Calu3 (cell line): ENCODE measurements at places on chromosomes 4 and X. TPM values are rescaled to one million over a fixed set of nuclear protein-coding genes. Genes with fewer than 3 reads are reported as not detected.

GRCh38 chrX:20767346-20767745 lies 500.6 kb upstream of the RPS6KA3 start:
- no peak for DNase-seq

The PPEF1 gene
- total RNA-seq, result not detected in 2 replicates

DNA sequence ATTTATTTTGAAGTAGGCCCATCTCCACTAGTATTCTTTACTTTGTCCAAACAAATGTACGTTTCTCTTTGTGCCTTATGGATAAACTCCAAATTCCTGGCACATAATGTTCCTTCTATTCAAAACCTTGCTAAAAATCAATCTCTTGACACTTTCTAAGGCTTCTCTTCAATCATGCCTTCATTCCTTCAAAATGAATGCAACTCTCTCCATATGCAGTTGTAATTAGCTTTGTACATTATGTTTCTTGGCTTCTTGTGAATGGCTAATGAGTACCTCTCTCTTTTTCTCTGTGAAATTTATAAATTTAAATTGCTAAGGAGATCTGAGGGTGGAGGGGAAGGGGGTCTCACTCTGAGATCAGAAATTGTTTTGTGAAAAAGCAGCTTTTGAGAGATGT lies 24.0 kb upstream of the ANK2 start:
- DNase-seq, result no peak

DNA sequence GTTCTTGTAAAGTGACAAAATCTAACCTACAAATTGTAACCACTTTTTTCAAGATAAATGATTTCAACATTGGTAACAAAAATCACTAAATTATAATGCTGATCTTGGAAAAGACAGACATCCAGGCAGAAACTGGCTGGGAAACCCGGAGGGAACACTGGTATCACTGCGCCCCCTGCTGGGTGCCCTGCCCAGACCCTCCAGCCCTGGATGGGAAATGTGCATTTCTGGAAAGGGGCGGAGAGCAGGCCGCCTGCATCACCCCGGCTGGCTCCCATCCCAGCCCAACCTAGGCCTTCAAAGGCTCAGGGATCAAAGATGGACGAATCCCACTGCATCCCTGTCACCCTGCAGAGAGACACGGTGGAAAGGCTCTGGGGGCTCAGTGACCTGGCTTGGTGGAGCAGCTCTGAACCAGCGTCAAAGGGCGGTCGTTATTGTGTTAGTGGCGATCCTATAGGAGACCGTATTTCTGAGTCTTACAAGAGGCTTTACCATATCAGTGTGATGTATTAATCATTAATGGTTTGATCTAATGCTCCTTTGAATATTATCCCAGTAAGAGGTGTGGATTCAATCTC lies 37.3 kb downstream of the ACOX3 start:
- peak; percentile 83 for DNase-seq

The ASMTL gene
- total RNA-seq, result 14.4 and 18.0 TPM in 2 replicates

GRCh38 chr4:148118633-148119032 lies 323.6 kb downstream of the NR3C2 start:
- no peak for DNase-seq

The REELD1 gene
- total RNA-seq, result 1.2 TPM in 1 of 2 replicates, not detected in the other

DNA sequence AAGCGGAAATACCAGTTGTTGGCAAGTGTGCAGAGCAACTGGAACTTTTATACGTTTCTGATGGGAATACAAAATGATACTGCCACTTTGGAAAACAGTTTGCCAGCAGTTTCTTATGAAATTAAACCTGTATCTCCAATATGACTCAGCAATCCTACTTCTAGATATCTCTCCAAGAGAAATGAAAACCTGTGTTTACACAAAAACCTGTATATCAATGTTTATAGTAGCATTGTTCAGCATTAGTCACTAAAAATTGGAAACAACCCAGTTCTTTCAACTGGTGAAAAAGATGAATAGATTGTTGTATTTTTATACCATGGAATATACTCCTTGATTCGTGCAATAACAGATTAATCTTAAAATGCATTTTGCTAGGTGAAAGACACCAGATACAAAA lies 26.8 kb downstream of the ATP7A start:
- no peak for DNase-seq

The MTMR8 gene
- 3.0 and 3.2 TPM in 2 replicates for total RNA-seq

- DNase-seq, result no peak
Observed at GRCh38 chrX:46961097-46961496, 48.9 kb downstream of the JADE3 start.

- DNase-seq, result no peak
Observed at GRCh38 chr4:109395694-109396093, 37.9 kb upstream of the SEC24B start.

- no peak for DNase-seq
Observed at GRCh38 chr4:95831166-95831565, 8.7 kb upstream of the PDHA2 start.

The STPG2 gene
- total RNA-seq, result not detected in 2 replicates

DNA sequence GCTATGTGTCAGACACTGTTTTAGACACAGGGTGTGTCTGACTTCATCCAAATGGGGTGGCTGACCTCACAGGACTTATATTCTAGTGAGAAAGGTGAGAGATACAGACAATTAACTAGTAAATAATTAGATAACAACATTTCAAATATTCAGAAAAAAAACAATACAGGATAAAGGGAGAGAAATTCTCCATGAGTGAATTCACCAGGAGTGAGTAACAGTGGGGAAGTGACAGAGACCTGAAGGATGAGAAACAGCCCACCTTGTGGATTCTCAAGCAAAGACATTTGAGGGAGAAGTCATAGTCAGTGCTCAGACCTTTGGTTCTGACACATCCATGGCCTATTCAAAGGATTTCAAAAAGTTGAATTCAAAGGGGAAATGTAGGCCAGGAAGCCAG lies 627.9 kb downstream of the IQCM start:
- DNase-seq, result no peak
